ENCODE measurements at places on chromosomes 1 and 21.

GRCh38 chr1:89596698-89597097 lies 36.2 kb upstream of the LRRC8C start:
- DNase-seq = no peak

- no peak for DNase-seq
These were observed 260.7 kb upstream of the CSF3R start for GRCh38 chr1:36743286-36744005.

- DNase-seq = no peak
These were observed 1.3 kb upstream of the KCNN3 start for GRCh38 chr1:154871374-154871773.

DNA sequence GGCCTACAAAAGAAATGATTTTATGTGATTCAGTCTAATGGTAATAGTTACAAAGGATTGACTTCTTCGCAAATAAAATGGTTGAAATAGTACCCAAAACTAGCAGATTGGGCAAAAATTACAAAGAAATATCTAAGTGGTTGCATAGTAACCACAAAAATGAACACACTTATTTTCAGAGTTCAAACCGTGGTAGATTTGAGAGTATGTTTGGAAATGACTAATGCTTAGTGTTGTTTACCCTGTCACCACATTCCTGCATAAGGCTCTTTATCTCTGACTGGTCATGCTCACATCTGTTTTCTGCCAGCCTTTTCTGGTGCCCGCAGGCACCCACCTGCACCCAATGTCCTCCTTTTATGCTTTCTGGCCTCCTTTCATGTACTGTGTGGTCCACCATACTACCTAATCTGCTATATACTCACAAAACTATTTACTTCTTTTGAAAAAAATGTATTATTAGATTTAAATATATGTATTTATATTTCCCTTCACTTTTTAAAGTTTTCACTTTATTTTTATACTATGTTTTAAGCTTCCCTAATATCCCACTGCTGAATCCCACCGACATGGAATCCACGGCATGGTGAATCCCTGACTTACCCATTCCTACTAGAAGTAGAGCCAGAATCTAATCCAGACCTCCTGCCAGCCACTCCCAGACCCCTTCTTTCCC lies 30.3 kb downstream of the PTPRC start:
- no peak for DNase-seq

GRCh38 chr21:25834381-25834780 lies 99.6 kb downstream of the GABPA start:
- DNase-seq = no peak

GRCh38 chr1:77824694-77825093 lies 45.2 kb downstream of the MIGA1 start:
- no peak for DNase-seq

GRCh38 chr1:18630511-18631495 lies at the start of gene PAX7:
TSS of gene PAX7 (plus strand) at chr1:18630846. CDS start at chr1:18631604, 758 bp downstream.
- no peak for DNase-seq

- no peak for DNase-seq
These were observed 253.6 kb downstream of the HMCN1 start for GRCh38 chr1:185987611-185988321.

GRCh38 chr1:156056326-156056849 lies 1.8 kb downstream of the LAMTOR2 start:
- no peak for DNase-seq

DNA sequence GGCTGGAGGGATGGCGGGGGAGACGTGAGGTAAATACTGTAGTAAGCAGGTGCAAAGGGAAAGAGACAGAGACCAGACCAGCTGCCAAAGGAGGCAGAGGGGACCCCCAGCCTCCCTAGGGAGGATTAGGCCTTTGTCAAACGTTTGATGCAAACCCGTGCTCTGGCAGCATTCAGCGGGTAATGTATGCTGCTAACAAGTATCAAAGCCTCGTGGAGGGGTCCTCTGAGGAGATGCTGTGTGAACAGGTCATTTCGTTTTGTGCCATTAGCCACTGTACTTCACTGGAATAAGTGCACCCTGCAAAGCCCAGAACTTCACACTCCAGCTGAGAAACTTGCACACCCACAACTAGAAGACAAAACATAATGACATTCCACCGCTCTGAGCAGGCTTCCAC lies 644.5 kb downstream of the NPHP4 start:
- DNase-seq = no peak

DNA sequence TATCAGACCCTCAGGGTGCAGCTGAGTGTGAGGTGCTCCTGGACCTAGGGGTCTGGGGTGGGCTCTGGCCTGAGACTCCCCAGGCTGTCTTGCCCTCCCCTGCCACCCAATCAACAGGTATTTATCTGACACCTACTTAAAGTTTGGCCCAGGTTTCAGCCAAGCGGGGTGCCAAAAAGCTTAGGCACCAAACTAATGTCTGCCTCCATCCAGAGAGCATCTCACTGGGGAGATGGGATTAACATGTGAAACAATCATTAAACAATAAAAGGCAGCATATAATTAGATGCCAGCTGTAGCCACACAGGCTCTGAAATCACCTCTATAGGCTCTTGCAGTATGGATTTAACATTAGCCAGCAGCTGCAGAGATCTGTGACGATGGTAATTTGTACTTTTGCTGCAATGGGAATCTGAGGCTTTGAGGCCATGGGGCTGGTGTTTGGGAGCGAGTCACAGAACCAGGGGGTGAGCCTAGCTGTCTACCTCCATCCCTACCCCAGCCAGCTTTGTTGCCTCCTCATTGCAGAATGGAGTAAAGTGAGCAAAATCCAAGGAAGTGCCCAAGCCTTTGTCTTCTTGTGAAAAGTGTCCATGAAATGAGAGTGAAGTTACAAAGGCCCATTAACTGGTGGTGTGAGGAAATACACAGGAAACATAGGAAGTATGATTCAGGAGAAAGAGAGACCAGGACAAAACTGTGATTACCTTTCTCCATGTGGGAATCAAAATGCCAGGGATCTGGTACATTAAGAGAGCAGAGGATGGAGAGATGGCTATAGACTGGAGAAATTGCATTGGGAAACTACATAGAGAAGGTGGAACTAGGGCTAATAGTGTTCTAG lies 36.1 kb downstream of the EIF2D start:
- no peak for DNase-seq

DNA sequence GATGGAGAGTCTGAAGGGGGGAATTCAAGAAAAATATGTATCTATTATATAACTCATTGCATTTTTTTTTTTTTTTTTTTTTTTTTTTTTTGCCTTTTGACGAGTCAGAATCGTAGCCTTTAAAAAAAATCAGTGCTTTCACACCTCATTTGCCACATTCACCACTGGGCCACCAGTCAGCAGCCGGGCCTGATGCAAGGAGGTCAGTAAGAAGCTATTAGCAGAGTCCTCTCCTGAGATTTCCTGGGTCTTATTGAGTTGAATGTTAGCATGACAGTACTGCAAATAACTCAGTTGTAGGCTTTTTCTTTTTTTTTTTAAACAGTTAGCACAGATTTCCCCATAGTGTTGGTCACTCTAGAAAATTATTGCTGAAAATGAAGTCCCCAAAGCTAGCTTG lies 139.8 kb downstream of the SPATA17 start:
- no peak for DNase-seq

DNA sequence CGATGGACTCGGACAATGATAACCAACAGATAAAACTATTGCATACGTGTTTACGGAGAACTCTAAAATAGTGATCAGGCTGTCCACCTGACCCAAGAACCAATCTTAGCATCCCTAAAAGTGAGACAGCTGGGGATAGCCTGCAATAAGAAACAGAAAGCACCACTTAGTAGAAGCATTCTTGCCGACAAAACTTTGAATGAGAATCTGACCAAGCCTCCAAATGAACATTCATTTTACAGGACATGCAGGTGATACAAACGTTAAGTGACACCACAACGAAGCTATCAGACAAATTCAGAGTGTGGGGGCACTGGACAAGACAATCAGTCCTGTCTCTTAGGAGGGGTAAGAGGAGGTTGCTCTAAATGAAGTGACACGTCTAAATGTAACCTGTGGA lies 1.2 kb downstream of the PSMG1 start:
- no peak for DNase-seq

DNA sequence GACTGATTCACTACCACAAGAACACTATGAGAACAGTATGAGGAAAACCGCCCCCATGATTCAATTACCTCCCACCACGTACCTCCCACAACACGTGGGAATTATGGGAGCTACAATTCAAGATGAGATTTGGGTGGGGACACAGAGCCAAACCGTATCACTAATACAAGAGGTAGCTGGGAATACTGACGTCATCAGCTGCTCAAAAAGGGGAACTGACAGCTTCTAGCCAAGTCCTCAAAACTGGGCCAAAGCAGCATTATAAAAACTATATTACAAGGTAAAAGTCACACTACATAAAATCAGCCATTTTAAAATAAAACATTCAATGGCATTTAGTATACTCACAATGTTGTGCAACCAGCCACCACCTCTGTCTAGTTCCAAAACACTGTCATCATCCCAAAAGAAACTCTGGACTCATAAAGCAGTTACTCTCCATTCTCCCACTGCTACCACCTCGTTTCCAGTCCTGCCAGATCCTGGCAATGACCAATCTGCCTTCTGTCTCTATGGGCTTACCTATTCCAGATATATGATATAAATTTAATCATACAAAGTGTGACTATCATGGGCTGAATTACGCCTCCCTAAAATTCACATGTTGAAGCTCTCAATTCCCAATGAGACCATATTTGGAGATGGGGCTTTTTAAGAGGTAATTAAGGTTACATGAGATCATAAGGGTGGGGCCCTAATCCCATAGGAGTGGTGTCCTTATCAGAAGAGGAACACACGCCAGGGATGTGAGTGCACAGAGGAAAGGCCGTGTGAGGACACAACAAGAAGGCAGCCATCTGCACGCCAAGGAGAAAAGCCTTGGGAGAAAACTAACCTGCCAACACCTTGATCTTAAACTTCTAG lies 192.1 kb downstream of the SETD4 start:
- DNase-seq = no peak

GRCh38 chr21:10521091-10521598 lies at the start of gene TPTE:
TSS of gene TPTE (plus strand) at chr21:10521583. CDS start at chr21:10538724, 17,141 bp downstream.
- no peak for DNase-seq

GRCh38 chr1:197919346-197920066 lies 2.3 kb downstream of the LHX9 start:
- DNase-seq = no peak

- no peak for DNase-seq
These were observed 45.3 kb upstream of the BCL9 start for GRCh38 chr1:147496044-147496443.

DNA sequence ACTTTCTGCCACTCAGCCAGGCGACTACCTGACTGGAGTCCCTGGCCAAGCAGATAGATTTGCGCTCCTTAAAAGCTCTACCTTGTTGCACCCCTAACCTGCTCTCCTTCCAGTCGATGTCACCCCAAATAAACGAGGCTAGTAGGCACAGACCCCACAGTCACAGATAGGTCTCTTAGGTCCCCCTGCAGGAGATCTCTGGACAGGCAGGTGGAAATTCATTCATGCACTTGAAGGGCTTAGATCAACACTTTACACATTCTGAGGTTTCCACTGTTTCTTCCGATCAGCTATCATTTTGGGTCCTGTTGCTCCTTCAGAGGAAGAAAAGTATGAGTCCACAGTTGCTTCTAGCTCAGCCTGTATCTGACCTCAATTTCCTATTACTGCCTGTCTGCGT lies 272.6 kb upstream of the FMN2 start:
- DNase-seq = no peak

- DNase-seq = no peak
These were observed 14.1 kb downstream of the ALPL start for GRCh38 chr1:21523297-21523813.

- DNase-seq = no peak
These were observed 104.0 kb upstream of the OLIG2 start for GRCh38 chr21:32921632-32922230.

- DNase-seq = no peak
These were observed 12.2 kb downstream of the ADSS2 start for GRCh38 chr1:244439391-244440032.

- DNase-seq = no peak
These were observed 23.1 kb upstream of the IFNLR1 start for GRCh38 chr1:24210195-24210627.

DNA sequence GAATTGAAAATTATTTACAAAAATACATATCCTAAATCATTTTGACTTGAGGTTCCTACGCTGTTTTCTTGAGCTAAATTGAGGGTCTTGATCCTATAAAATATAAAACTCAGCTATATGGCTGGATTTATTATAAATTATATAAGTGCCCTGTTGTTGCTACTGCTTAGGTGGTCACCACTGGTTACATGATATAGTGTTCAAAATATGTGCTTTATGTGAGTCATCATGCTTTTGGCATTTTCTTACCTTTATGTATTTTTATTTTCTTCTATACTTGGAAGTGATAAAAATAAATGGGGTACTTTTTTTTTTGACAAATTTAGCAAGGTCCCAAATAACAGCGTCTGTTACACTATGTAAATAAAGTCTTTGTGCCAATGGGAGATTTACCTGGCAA lies 31.1 kb upstream of the PTPRC start:
- DNase-seq = no peak

DNA sequence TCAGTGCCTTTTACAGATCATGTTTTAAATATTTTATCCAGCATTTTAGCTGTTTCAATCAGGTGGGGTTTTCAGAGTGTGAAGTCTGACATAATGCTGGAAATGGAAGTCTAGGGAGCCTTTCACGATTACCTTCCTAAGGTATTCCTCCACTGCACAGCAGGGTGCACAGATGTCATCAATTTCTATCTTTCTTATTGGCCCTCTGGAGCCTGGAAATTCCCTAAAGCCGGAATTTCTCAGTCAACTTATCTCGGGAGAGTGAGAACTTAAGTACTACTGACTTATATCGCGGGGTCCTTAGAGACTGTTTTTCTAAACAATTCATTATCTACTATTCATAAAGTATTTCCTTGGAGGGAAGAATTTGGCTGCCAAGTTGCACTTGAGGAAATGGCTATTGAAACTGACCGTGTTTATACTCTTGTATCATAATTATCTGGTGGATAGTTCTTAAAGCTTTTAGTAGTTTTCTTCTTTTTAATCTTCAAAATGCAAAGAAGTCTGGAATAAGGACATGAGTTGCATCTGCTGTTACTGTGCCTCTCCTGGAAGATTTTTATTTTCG lies 311.8 kb upstream of the B3GALT2 start:
- no peak for DNase-seq

GRCh38 chr1:219810451-219810850 lies 117.9 kb downstream of the SLC30A10 start:
- DNase-seq = no peak

DNA sequence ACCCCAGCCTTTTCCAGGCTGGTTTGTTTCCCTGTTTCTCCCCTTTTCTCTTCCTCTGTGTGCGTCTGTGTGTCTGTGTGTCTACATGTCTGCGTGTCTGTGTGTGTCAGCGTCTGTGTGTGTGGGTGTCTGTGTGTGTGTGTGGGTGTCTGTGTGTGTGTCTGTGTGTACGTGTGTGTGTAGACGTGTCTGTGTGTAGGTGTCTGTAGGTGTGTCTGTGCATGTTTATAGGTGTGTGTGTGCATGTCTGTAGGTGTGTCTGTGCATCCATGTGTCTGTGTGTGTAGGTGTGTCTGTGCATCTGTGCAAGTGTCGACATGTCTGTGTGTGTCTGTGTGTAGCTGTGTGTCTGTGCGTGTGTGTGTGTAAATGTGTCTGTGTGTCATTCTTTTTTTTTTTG lies 3.3 kb downstream of the TTLL10 start:
- DNase-seq = no peak
